Thyroid gland (tissue), 4 donors: ENCODE measurements at places on chromosomes 6 and 20. TPM values are rescaled to one million over a fixed set of nuclear protein-coding genes. Genes with fewer than 3 reads are reported as not detected.

DEFB124 gene
- total RNA-seq, result not detected

SMLR1 gene
- not detected for total RNA-seq

- DNase-seq, result no peak
- H3K4me3 ChIP-seq, result no peak overlapping the region
- no peaks in the 10 kb centered on the region for H3K36me3 ChIP-seq
- peaks cover 11% of the 10 kb centered on the region for H3K4me1 ChIP-seq
- H3K27ac ChIP-seq, result no peak overlapping the region
- no peaks in the 10 kb centered on the region for H3K27me3 ChIP-seq
Measured at GRCh38 chr6:108254433-108255410, 6.1 kb downstream of the SNX3 start.

DNA sequence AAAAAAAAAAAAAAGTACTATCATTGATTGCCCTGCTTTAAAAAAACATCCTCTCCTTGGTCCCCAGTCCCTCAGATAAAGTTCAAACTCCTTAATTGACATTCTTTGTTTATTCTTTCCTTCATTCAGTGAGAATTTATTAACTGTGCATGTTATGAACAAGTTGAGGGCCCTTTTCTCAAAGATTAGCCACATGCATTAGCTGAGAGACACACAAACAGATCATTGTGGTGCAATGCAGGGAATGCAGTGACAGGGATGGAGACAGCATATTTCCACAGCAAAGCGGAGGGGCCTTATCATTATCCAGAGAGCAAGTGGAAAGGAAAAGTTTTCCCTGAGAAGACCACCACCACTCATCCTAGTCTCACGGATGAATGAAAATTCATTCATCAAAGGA lies 21.9 kb upstream of the IPCEF1 start:
- H3K27ac ChIP-seq, result no peak overlapping the region
- H3K36me3 ChIP-seq, result no peaks in the 10 kb centered on the region
- no peaks in the 10 kb centered on the region for H3K27me3 ChIP-seq

- peak; percentile 72 for DNase-seq
- peaks cover 7% of the 10 kb centered on the region for H3K4me1 ChIP-seq
- H3K4me3 ChIP-seq, result no peak overlapping the region
- peaks cover 8% of the 10 kb centered on the region for H3K36me3 ChIP-seq
- H3K27ac ChIP-seq, result no peak overlapping the region
- H3K27me3 ChIP-seq, result no peaks in the 10 kb centered on the region
Measured at GRCh38 chr20:3818155-3819151, 1.9 kb upstream of the AP5S1 start.

- H3K4me3 ChIP-seq, result no peak overlapping the region
- DNase-seq, result peak; percentile 47
- H3K36me3 ChIP-seq, result peaks cover 7% of the 10 kb centered on the region
- no peaks in the 10 kb centered on the region for H3K27me3 ChIP-seq
- H3K27ac ChIP-seq, result no peak overlapping the region
Measured at GRCh38 chr20:51624157-51624731, 81.7 kb upstream of the NFATC2 start.

DNA sequence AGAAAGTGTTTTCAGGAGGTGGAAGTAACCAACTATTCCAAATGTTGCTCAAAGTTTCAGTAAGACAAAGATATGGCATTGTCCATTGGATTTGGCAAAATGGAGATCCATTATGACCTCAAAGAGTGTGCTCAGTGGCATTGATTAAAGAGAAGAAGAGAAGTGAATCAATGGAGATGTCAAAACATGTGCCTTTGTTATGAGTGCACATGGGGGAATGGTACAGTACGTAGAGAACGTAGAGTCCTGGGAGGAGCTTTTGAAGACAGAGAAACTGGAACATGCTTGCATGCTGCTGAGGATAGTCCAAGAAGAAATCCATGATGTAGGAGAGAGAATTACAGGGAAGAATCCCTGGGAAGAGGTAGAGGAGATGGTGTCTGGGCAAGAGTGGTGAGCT lies 42.0 kb upstream of the PAX1 start:
- no peak for DNase-seq
- H3K36me3 ChIP-seq, result no peaks in the 10 kb centered on the region
- no peak overlapping the region for H3K27ac ChIP-seq
- no peaks in the 10 kb centered on the region for H3K27me3 ChIP-seq

SLPI gene
- total RNA-seq, result 47.2 TPM

SLC32A1 gene
- not detected for total RNA-seq

C4A gene
- total RNA-seq, result 263 TPM

DNA sequence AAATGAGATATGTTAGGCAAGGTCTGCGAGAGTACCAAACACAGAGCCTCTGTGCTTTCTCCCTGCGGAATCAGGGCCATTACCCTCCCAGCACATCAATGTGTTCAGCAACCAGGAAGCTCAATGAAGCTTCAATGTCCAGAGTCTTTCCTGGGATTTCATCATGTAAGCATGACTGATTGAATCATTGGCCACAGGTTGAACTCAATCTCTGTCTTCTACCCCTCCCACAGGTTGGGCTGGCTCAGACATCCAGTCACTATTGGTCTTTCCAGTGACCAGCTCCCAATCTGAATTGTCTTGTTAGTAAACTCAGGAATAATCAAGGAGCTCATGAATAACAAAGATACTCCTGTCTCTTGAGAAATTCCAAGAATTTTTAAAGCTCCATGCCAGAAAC lies 2.7 kb upstream of the DTD1 start:
- DNase-seq, result peak; percentile 14
- H3K4me3 ChIP-seq, result no peak overlapping the region
- H3K27me3 ChIP-seq, result no peaks in the 10 kb centered on the region
- H3K4me1 ChIP-seq, result peaks cover 13% of the 10 kb centered on the region
- H3K36me3 ChIP-seq, result no peaks in the 10 kb centered on the region
- H3K27ac ChIP-seq, result peak overlapping the region; percentile 37

GRCh38 chr6:114024746-114025145 lies 53.8 kb upstream of the HDAC2 start:
- H3K4me1 ChIP-seq, result no peaks in the 10 kb centered on the region
- H3K27ac ChIP-seq, result no peak overlapping the region
- DNase-seq, result no peak
- no peak overlapping the region for H3K4me3 ChIP-seq

TBX18 gene
- total RNA-seq, result 2.7 TPM

DNA sequence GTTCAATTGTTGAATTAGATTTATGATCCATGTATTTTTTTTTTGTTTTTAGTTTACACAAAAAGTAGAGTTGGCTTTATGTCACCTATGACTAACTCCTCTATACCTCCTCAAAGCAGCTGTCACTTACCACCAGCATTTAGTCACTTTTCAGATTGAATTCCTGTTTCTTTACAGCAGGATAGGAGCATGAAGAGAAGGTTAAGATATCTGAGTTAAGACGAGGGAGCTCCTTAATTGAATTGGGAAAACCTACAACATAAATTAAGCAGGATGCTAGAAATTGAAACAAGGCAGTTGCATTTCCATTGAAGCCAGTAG lies 237.2 kb downstream of the FARS2 start:
- H3K4me3 ChIP-seq, result no peak overlapping the region
- H3K27ac ChIP-seq, result no peak overlapping the region
- DNase-seq, result no peak
- no peaks in the 10 kb centered on the region for H3K36me3 ChIP-seq
- H3K4me1 ChIP-seq, result peaks cover 28% of the 10 kb centered on the region
- no peaks in the 10 kb centered on the region for H3K27me3 ChIP-seq

DNA sequence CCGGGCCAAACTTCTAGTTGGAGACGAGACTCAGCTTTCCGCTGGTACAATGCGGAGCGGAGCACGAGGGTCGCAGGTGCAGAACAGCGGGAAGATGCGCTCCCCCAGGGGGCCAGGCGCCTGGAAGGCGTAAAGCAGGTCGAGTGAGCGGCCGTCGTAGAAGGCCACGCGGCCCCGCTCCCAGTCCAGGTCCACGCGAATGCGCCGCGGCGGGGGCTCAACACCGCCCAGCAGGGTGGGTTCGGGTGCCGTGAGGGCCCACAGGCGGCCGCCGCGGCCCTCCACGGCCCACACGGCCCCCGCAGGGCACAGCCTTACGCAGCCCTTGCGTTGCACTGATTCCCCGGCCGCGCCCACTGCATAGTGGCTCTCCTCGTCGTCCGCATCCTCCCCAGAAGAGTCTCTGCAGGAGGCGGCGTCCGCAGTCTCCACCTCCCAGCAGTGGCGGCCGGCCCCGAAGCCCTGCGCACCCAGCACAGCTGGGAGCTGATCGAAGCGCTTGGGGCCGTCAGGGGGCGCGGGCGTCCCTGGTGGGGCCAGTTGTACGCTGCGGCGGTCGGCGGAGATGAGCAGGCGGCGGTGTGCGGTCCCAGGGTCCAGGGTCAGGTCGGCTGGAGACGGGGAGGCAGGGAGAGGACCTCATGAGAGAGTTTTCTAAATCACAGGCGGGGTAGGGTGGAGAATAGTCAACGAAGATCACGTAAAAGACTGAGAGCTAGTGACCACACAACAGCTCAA lies 4.3 kb downstream of the PPP1R11 start:
- DNase-seq, result peak; percentile 7
- peaks cover 9% of the 10 kb centered on the region for H3K36me3 ChIP-seq
- H3K4me1 ChIP-seq, result peaks cover 35% of the 10 kb centered on the region
- no peak overlapping the region for H3K4me3 ChIP-seq

DNA sequence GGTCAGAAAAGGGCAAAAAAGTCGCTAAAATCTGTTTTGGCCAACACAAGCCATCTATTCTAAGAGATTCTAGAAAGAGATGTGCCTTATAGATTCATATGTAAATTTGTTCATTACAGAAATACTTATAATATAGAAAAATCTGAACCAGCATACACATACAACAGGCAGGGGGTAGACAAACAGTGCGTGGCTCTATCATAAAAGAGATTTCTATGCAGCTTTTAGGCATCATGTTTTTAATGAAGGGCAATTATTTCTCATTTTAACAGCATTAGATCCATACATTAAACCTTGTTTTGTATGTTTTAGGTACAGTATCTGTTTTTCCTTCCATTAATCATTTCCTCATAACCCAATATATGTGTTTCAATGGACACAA lies 664 bp downstream of the BTN3A3 start:
- no peak for DNase-seq
- no peaks in the 10 kb centered on the region for H3K36me3 ChIP-seq
- peak overlapping the region; percentile 44 for H3K4me3 ChIP-seq
- H3K27ac ChIP-seq, result peak overlapping the region; percentile 85
- no peaks in the 10 kb centered on the region for H3K27me3 ChIP-seq

- H3K36me3 ChIP-seq, result no peaks in the 10 kb centered on the region
- no peak for DNase-seq
- H3K27ac ChIP-seq, result no peak overlapping the region
- H3K27me3 ChIP-seq, result no peaks in the 10 kb centered on the region
Measured at GRCh38 chr6:20653085-20653479, 118.8 kb downstream of the CDKAL1 start.

- DNase-seq, result no peak
- H3K4me3 ChIP-seq, result no peak overlapping the region
- H3K4me1 ChIP-seq, result peaks cover 2% of the 10 kb centered on the region
- no peak overlapping the region for H3K27ac ChIP-seq
Measured at GRCh38 chr20:25629816-25630499, 6.1 kb upstream of the NANP start.

DNA sequence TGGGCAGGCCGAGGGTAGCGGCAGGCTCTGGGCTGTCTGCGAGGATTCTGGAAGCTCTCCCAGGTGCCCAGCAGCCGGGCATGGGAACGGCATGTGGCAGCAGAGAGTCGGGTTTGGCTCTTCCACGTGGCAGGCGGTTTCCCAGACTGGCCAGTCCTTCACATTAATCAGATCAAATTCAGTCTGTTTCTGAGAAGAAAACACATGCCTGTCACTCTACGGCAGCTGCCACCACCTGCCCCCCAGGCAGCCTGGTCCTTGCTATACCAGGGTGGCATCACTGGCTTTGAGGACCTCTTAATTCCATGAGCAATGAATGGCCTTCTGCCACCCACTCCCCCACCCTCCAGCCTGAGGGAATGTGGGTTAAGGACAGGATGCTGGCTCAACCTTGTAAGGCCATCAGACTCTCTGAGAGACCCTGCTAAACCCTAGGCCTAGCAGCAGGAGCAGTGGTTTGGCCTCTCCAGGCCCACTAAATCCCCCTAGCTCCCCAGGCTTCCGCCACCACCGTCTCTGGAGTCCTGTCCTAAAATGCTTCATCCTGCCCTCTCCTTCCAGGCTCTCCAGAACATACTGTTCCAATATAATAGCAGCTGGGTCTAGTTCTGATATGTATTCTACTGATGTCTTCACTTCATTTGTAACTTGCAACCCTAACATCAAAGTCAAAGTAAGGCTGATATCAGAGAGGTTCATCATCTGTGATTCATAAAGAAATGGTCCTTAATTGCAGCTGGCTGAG lies 47.8 kb downstream of the PLCG1 start:
- H3K4me3 ChIP-seq, result no peak overlapping the region
- H3K27ac ChIP-seq, result no peak overlapping the region
- H3K27me3 ChIP-seq, result no peaks in the 10 kb centered on the region

DNA sequence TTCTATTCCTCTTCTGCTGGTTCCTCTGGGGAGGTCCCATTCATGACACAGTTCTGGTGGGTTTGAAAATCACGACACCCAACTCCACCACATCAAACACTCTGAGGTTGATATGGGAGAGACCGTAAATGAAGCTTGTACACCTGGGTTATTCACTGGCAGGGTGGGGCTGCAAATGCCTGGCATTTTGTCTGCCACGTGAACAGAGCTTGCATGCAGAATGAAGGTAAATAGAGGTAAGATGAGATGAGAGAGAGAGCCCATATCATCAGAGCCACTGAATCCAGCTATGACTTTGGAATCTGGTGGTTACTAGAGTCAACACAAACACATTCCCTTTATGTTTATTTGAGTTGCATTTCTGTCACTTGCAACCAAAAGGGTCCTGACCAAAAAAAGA lies 97.4 kb downstream of the BANF2 start:
- no peak overlapping the region for H3K27ac ChIP-seq
- no peaks in the 10 kb centered on the region for H3K27me3 ChIP-seq
- no peak for DNase-seq
- H3K4me1 ChIP-seq, result peaks cover 18% of the 10 kb centered on the region
- H3K36me3 ChIP-seq, result no peaks in the 10 kb centered on the region

GRCh38 chr6:146029573-146030184 lies 817 bp downstream of the GRM1 start:
- H3K27me3 ChIP-seq, result peaks cover 5% of the 10 kb centered on the region
- no peak overlapping the region for H3K4me3 ChIP-seq
- DNase-seq, result no peak
- no peaks in the 10 kb centered on the region for H3K36me3 ChIP-seq

DNA sequence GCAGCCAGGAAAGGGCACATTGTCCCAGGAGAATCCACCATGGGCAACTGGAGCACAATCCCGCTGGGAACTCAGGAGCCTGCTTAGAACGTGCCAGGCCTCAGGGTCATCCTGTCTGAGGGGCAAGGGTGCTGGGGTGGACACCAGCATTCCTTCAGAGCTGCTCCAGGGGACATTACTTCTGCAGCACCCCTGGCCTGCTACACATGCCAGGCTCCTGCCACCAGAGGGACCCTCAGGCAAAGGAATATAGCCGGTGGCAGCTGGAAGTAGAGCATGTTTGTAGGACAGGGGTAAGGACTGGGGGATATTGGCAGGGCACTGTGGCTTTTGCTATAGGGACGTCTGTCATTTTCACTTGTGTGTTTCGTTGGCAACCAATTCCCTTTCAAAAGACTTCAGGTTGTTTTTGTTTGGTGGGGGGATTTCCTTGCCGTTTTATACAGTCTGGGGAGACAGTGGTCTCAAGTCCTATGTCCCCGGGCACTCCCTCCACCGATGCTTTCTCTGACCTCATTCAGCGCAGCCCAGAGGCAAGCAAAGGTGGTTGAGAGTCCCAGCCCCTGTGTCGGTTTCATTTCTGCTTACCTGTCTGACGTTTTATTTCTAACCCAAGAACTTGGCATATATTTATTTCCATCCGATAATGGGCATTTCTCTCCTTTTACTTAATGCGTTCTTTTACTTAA lies 130.8 kb downstream of the JPH2 start:
- DNase-seq, result no peak
- no peak overlapping the region for H3K4me3 ChIP-seq
- H3K36me3 ChIP-seq, result no peaks in the 10 kb centered on the region
- no peaks in the 10 kb centered on the region for H3K27me3 ChIP-seq
